ENCODE measurements at places on chromosomes 1 and 21. TPM values are rescaled to one million over a fixed set of nuclear protein-coding genes. Genes with fewer than 3 reads are reported as not detected.

Gene CFAP45
- total RNA-seq: 0.20 TPM

Gene SELENBP1
- total RNA-seq: 4.5 TPM

Gene LAD1
- total RNA-seq: 0.07 TPM

Gene RORC
- 0.44 TPM for total RNA-seq

Gene NPPA
- not detected for total RNA-seq

Gene EDARADD
- total RNA-seq: 1.2 TPM

GRCh38 chr1:237396426-237396825, 354.4 kb downstream of the RYR2 start:
- DNase-seq: no peak

DNA sequence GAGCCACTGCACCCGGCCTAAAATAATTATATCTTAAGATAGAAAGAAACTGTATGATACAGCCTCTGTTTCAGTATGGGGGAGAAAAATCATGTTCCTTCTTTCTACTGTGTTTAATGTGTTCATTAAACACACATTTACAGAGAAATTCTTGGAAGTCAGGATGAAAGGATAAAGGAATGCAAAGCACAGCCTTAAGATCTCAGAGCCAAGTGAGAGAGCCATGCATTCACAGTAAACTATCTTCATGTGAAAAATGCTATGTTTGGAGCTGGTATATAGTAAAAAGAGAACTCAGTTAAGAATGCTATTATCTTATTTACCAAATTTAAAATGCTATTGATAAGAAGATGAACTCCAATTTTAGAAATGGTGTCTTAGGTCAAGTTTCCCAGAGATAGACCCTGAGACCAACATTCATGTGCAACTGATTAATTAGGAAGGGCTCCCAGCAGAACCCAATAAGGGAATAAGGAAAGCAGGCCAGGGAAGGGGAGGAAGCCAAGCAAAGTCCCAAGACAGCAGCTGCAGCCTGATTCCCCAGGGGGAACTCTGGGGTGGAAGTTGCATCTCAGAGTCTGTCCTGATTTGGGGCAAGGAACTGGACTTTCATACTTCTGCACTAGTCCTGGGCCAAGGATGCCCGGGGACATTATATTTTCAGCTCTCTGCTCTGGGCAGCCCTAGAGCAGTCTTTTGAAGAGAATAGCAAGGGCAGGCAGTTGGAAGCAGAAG, 130.0 kb upstream of the ZNF648 start:
- DNase-seq: no peak

DNA sequence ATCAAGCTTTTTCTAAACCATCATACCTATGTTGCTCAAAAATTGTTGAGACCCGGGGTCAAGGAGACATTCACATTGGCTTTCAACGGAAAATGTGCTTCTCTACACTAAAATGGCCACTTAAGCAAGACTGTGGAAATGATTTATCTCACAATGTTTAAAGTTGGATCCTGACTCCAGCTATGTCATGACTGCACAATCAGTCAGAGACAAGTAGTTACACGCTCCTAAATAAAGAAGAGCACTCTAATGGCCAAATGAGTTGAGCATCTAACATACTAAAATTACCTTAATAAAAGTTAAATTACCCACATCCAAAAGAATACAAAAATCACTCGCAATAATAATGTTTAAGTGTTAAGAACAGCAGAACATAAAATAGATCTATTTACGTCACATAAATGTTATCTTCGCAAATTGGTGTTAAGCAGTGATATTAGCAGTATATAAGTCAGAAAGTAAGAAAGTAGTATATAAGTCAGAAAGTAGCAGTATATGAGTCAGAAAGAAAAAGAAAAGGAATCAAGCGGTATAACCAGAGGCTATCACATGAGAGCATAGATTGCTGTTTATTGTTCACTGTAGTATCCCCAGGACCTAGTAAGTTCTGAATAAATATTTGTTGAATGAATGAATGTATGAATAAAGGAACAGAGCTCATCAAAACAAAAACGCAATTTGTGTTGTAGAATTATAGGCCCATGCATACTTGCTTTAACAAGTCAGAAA, 28.4 kb downstream of the ZNF281 start:
- DNase-seq: no peak

- no peak for DNase-seq
Measured at GRCh38 chr1:2617971-2618470, 14.8 kb downstream of the MMEL1 start.

All from M059J (cell line).